ENCODE measurements at places on chromosomes 7 and 10.

- no peak for DNase-seq
Observed at GRCh38 chr7:82810558-82811259, 352.0 kb downstream of the PCLO start.

DNA sequence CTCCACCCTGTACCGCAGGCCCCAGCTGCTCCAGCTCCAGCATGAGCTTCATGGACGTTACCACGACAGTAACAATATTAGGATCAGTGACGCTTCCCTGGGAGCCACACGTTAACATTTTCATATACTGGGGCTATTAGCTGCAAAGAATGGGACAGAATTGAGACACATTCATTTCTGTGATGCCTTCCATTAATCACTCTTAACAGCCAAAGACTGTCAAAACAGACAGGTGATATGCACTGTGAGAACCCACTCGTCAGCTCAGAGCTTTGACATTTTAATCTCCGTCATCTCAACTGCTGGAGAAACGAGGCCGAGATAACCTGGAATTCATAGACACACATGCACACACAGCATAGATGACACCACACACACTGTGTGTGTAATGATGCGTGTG lies 408.4 kb upstream of the SHH start:
- no peak for DNase-seq

- DNase-seq, result no peak
Observed at GRCh38 chr10:93072713-93073538, 767 bp upstream of the CYP26A1 start.

GRCh38 chr7:136702913-136703312 lies 165.5 kb upstream of the CHRM2 start:
- DNase-seq, result no peak

- DNase-seq, result no peak
Observed at GRCh38 chr10:110241407-110241806, 34.0 kb downstream of the MXI1 start.

DNA sequence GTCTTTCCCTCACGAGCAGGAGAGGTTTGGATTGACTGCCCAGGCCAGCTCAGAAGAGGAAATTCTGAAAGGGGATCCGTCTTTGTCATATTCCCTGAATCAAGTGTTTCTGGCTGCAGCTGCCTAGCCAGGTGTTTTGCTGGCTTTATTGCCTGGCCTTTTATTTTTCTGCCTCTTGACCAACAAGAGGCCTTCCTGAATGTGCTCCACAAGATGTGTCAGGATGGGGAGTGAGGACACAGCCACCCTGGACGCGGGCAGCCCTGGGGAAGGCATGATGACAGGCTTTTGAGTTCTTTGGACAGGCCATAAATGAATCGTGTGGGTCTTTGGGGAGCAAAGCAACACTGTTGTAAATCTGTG lies 163.6 kb downstream of the CAMK1D start:
- no peak for DNase-seq

DNA sequence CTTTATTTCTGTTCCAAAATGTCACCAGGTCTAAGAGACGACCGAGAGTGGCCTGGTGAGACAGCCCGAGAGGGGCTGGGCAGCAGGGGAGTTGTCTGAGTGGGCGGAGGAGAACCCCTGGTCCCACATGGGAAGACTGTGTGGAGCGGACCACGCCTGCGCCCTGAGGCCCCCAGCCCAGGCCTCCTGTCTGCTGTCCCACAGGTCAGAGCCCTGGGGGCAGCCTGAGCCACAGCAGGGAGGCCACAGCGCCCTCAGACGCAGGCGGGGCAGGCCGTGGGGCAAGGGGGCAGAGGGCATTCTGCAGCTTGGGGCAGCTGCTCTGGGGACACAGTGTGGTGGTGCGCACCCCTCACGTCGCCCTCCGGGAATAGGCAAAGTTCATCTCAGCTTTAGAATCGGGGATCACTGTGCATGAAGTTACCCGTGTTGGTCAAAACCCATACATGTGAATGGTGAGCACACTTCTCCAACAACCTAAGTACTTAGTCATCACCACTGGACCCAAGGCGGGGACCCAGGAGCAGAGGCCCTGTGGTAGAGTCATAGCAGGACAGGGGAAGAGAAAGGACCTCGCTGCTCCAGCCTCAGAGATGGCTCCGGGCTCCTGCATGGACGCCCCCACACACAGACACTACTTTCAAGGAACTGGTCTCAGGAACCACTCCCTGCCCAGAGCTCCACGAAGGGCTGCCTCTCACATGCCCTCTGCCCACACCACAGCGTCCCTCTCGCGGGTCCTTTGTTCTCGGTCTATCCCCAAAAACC lies 214.7 kb downstream of the ELFN1 start:
- DNase-seq, result no peak

DNA sequence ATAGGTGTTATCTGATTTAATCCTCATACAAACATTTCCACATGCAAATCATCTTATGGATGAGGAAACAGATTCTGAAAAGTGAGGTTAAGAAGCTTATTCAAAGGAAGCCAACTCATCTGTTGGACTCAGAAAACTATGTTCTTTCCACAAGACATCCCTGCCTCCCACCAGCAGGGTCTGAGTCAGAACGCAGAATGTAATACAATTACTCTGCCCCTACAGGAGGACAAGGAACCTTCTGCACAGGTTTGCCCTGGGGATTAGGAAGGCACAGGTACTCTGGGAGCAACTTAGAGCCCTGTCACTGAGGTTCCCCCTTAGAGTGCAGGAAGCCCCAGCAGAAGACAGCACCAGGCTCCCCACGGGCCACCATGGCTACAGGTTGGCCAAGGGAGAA lies 255.7 kb downstream of the TNS3 start:
- DNase-seq, result no peak

DNA sequence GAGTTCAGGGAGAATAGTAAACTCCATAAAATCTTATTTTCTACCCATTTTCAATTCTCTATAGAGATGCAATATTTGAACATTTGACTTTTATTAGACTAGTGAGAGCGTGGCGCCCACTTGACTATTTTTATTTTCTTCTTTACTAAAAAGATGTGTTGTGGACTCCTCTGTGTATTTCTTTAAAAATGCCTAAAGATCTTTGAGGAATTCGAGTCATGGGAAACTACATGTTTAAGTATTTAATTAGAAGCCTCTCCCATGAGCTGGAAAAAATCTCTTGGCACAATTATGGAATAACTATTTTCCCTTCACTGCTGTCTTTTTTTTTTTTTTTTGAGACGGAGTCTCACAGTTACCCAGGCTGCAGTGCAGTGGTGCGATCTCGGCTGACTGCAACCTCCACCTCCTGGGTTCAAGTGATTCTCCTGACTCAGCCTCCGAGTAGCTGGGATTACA lies 124.2 kb downstream of the ARHGAP12 start:
- DNase-seq, result no peak

- DNase-seq, result no peak
Observed at GRCh38 chr10:78729366-78729765, 339.4 kb upstream of the ZMIZ1 start.

DNA sequence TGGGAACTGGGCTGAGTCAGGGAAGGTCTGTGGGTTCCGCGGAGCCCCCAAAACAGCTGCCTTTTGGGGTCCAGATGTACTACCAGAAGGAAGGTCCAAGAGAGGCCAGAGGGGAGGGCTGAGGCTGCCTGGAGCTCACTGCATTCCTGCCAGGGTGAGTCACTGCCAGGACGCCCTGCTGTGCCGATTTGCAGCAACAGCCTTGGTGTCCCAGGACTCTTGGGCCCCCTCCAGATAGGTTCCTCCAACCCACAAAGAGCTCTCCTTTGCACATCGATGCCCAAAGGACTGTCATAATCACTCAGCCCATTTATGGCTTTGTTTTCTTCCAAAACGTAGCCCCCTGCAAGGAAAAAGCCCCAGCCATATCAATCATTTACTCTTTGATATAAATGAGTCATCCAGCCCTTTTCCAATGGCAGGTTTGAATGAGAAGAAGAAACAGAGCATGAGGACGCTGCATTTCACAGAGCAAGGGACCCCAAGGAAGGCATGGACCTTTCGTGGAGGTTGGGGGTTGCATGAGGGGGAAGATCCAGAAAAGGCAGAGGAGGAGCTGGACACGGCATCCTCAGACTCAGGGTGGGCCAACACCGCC lies 32.2 kb upstream of the COL13A1 start:
- no peak for DNase-seq

GRCh38 chr7:26420422-26421019 lies 128.9 kb downstream of the SNX10 start:
- no peak for DNase-seq

GRCh38 chr10:111739125-111739873 lies 444.3 kb downstream of the GPAM start:
- DNase-seq, result no peak

GRCh38 chr7:85103357-85103756 lies 83.5 kb downstream of the SEMA3D start:
- no peak for DNase-seq

DNA sequence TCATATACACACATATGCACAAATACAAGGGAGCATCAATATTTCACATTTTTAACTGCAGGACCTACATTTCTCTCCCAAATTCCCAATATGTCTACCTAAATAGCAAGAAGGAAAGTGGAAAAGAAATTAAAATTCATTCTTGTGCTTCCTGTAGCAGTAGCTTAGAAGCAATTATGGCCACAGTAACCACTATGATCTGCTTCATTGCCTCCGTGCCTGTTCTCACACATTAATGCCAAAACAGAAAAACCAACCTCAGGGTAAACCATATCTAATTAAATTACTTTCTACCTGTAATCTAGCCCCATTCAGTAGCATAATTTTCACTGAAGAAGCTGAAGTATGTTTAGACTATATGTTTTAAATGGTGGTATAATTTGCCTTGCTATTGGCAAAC lies 55.2 kb downstream of the HYCC1 start:
- no peak for DNase-seq

DNA sequence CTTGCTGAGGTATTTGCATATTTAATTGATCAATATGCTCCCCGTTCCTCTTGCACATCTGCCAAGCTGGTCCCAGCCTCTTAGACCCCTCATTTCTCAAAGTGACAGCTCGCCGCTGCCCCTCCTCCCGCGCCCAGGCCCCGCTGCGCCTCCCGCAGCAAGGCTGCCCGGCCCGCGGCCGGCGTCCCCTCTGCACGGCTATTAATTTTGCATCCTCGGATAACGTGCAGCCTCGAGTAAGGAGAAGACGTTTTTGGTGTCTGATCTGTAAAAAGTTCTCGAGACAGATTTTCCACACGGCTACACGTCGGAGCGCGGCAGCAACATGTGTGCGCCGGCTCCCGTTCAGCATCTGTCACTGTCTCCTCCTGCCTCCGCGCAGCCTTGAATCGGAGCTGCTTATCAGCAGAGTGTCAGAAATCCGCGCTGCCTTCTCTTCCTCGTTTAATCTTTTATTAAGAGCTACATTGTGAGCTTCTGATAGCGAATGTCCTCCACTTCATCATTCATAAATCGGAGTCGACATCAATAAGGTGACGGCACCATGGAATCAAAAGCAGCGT lies 65.3 kb downstream of the EBF3 start:
- DNase-seq, result no peak

DNA sequence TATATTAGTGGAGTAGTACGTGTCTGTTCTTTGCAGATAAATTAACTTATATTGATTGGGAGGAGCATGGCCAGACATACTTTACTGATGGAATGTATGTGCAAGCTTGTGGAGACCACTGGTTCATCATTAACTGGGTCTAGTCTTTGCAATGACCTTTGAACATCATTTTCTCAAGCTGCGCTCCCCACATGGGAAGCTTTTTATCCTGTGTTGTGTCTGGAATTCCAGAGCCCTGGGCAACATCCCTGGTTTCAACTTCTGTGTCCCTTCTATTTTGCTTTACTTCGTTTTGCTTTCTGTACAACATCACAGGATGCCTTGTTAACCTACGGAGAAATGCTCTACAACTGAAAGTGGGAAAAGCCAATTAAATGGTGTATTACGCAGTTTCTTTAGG lies 38.3 kb downstream of the MACROH2A2 start:
- no peak for DNase-seq

- DNase-seq, result no peak
Observed at GRCh38 chr10:5809527-5810154, 3.6 kb downstream of the GDI2 start.

DNA sequence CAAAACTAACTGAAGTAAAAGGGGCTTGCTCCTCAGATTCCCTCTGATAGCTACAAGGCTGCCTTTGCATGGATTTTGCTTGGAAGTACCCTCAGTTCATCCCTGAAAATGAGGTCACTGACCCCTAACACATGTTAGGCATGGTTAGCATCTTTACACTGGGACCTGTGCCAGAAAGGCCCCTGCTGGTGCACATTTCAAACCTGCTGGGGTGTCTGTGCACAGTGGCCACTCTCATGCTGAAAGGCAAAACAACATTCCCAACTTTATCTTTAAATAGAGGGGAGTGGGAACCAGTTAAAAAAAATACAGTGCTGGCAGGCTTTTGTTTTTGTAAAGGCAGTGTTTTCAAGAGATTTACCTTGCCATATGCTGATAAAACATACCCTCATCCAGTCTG lies 99.1 kb downstream of the ANK3 start:
- DNase-seq, result no peak

- no peak for DNase-seq
Observed at GRCh38 chr7:141053626-141054025, 20.2 kb upstream of the TMEM178B start.

- DNase-seq, result no peak
Observed at GRCh38 chr10:75655791-75656451, 224.5 kb downstream of the LRMDA start.

DNA sequence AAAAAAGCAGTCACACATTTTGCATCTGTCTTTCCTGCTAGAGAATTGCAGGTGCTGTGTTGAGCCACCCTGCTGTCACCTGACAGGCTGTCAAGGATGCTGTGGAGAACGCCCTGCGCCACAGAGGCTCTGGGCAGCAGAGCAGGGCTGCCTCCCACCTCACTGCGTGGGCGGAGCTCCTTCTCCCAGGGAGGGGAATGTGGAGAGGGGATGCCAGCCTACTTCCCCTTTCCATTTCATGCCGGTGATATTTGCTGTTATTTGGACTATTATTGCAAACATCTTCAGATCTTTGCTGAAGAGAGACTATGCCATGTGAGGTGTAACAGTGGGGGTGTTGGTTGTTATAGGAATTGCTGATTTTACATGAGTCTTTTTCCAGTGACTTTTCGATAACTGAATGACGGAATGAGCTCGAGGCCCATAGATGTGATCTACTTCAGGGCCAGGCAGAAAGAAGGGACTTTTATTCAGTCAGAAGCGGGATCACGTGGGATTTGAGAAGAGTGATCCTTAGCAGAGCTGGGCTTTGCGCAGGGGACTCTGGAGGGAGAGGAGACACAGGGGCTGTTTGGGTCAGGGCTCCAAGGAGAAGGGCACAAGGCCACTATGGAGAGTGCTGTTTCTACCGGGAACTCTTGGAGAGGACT lies 13.6 kb upstream of the PRKAG2 start:
- no peak for DNase-seq

- DNase-seq, result no peak
Observed at GRCh38 chr10:97174941-97175340, 10.8 kb downstream of the SLIT1 start.

DNA sequence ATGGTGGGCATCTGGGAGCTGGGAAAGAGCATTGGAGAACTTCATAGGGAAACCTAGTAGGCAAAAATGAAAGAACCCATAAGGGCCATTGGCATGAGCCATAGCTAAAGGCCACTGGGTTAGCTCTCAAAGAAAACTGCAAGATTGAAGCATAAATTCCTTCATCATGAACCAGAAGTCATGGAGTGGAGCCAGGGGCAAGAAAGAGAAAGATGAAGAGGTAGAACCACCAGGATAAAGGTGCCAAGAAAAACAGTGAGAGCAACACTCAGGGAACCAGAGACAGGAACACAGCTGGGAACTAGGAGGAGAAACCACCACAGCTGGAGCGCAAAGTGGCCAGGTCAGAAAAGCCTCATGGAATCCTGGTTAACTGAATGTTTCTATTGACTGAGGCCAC lies 11.5 kb upstream of the SGMS1 start:
- DNase-seq, result no peak

Measured in stimulated activated CD4-positive, alpha-beta T cell treated with anti-CD3 and anti-CD28 coated beads, TNF-alpha, amount 100 ng/mL, for 24 hours (primary cell).